ENCODE measurements at places on chromosomes 1 and 21. TPM values are rescaled to one million over a fixed set of nuclear protein-coding genes. Genes with fewer than 3 reads are reported as not detected.
A peak's percentile ranks its signal among the peaks of the same experiment; 100 is the strongest.

Gene CLDN17
- not detected for polyA plus RNA-seq

Gene UBL4B
- polyA plus RNA-seq = not detected

- DNase-seq = no peak
Observed at GRCh38 chr1:31788825-31789256, 24.7 kb upstream of the ADGRB2 start.

GRCh38 chr1:177909416-177909815 is 60.4 kb downstream of the SEC16B start:
- no peak for DNase-seq

DNA sequence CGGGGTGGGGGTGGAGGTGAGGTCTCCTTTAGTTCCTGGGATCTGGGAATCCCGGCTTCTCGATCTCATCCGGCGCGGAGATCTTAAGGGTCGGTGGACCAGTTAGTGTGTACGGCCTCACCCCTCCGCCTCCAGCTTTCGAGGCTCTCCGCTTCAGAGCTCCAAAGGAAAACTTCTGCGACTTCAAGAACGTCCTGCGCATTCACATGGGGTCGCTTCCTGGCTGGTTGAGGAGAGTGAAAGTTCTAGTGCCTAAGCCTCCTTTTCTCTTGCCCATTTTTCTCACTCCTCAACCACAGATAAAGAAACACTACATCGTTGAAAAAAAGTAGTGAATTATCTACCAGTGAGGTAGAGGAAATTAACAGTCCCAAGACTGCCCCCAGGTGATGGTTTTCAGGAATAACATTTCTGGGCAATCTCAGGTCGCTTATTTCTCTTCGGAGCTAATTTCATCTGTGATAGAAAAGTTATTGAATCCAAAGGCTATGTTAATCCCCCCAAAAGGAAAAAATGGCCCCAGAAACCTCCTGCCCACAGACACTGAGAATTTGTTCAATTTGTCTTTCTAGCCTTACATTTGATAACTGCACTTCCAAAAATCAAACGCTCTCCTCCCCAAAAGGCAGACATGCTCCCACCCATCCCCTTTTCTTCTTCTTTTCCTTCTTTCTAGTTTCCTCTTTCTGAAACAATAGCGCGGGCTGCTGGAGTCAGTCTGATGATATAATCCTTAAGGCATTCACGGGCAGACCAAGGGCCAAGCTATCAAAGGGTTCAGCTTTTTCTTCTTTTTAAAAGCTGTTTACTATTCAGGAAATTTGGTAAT is 20.6 kb upstream of the TBX15 start:
- DNase-seq = peak; percentile 86

DNA sequence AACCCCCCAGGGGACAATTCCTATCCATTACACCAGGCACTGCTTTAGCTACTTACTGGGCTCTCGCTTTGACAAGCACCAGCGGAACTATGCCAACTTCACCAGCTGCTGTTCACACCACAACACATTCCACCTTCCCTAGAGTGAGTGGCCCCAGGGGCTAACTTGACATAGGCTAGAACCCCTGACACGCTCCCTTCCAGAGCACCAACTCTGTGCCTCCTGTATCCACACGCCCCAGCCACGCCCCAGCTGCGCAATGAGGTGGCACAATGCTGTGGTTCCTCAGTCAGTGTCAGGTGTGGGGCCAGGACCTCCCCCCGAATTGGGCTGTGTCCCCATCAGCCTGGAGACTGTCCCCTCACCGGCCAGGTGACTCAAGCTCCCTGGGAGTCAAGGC is 11.7 kb upstream of the FGR start:
- DNase-seq = no peak

Gene PLPPR4
- 13.0 TPM for polyA plus RNA-seq

DNA sequence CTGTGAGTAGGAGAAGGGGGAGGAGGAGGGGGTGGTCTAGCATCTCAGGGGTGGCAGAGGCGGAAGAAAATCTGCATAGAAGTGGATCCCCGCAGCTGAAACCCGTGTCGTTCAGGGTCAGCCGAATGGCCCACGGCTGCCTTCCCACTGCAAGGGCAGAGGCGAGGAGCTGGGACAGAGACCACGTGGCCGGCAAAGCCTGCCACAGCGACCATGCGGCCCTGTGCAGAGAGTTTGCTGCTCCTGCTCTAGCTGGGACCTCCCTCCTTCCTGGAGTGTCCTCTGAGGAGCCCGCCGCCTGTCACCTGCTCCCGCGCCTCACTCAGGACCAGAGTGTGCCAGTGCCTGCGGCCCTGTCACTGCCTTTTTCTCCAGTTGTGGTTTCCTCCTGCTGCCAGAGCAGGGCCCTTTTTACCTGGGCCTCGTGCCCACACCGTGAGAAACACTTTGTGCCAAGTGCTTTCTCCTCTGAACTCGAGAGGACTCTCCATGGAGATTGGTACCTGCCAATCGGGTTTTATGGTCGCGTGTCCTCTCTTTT is 5.4 kb upstream of the TRPM2 start:
- no peak for DNase-seq

Gene ANGPTL1
- polyA plus RNA-seq = 106 TPM

DNA sequence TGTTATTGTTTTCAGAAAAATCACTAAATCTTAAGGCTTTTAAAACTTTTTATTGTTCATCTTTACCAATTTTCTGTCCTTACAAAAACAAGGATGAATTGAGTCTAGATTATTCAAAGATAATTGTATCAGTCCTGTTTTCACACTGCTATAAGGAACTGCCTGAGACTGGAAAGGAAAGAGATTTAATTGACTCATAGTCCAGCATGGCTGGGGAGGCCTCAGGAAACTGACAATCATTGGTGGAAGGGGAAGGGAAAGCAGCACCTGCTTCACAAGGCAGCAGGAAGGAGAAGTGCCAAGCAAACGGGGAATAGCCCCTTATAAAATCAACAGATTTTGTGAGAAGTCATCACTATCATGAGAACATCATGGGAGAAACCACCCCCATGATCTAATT is 455.6 kb upstream of the ZP4 start:
- DNase-seq = no peak

Gene PALMD
- polyA plus RNA-seq = 59.3 TPM

DNA sequence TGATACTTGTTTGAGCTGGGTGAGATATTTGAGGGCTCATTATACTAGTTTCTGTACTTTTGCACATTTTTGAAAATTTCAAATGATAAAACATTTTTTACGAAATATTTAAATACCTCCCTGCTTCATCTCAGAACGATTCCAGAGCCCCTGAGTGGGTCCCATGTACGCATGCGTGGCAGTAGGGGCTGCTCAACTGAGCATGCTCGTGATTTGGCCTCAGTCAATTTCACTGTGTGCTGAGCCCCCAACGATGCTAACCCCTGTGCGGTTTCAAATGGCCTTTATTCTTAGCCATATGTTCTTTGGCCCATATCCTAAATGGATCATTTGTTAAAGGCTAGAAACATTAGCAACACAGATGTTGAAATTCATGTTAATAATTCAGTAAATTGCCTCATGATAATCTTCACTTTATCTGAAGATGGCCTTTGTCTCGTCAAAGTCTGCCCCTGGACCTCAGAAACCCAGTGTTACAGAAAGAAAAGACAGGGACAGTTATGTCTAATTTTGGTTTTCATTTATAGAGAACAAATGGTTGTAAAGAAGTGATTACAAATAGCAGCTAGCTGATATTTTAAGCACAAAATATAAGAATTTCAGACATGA is 108.2 kb downstream of the MRPS6 start:
- no peak for DNase-seq

DNA sequence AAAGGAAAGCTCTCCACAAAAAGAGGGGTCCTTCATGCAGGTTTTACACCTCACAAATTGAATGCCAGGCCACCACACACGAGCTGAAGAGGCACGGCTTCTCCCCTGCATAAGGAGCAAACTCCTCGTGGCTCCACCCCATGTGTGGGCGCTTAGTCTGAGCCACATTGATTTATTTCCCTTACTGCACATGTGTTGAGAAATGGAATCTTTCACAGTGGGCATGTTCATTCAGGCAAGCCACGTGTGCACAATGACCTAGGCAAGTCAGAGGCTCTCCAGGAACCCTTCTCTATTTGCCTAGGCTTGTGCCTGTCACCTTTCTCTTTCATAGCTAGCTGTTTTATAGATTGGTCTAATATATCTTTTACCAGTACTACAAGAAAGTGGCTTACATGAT is 120.5 kb downstream of the LTN1 start:
- no peak for DNase-seq

- peak; percentile 80 for DNase-seq
Observed at GRCh38 chr1:32972814-32973428, 8.3 kb upstream of the RNF19B start.

GRCh38 chr1:31373056-31373896 is at the start of gene FABP3:
Gene FABP3, minus strand, starts transcription at chr1:31373076. Its CDS starts 62 bp downstream, at chr1:31373014.
- DNase-seq = peak; percentile 93

Gene PLA2G2D
- polyA plus RNA-seq = 0.05 TPM

Gene OR2T2
- polyA plus RNA-seq = not detected

DNA sequence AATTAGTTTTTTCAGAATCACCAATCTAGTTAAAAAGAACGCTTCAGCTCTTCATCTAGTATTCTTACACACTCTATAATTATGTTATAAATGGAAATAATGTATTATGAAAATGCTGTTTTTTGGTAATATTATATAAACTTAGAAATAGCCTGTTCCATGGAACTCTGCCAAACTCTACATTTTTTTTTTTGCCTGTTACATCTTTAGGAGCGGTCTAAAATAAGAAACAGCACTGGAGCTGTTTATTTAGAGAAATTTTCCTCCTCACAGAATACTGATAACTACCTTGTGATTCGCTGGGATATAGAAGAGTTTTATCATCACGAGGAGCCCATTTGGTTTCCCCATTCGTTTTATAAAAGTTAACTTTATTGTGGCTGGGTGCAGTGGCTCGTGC is 58.5 kb downstream of the PKN2 start:
- DNase-seq = peak; percentile 25

DNA sequence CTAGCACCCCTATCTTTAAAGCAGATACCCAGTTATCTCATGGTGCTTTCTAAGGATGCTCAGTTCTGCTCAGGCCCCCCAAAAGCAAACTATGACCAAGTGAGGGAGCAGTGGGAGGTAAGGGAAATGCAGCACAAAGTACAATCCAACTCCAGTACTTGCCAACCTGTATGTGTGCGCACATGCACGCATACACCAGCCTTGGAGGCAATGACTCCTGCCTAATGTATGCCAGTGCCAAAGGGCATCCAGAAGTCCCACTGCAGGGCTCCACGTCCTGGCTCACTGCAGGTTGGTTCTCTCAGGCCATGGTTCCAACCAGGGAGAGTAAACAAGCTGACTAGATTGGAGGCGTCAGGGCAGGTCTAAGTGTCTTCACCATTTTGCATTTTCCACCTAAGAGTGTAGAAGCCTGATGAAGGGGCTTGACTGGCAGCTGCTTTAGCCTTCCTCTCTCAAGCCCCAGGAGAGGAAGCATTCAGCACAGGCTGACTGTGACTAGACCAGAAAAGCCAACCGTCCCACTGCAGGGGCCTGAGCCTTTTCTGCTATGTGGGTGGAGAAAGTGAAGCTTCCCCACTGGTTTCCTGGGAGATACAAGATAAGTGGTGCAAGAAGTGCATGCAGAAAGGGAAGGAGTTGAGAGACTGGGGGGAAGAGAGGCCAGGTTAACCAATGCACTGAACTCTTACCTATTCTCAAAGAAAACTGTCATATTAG is 7.7 kb downstream of the AMIGO1 start:
- DNase-seq = no peak

All from muscle of back (tissue), 13 donors.